Calu3 (cell line): ENCODE measurements at places on chromosomes 1 and 21. TPM values are rescaled to one million over a fixed set of nuclear protein-coding genes. Genes with fewer than 3 reads are reported as not detected.
A peak's percentile ranks its signal among the peaks of the same experiment; 100 is the strongest.

AVPR1B gene
- total RNA-seq: not detected in 2 replicates

- no peak for DNase-seq
These were observed 264 bp downstream of the FCRL3 start for GRCh38 chr1:157700305-157700704.

GRCh38 chr21:44612669-44613229, 870 bp downstream of the KRTAP10-8 start:
- DNase-seq: no peak

- DNase-seq: no peak
These were observed 59.7 kb downstream of the ATP1A1 start for GRCh38 chr1:116432655-116433265.

- no peak for DNase-seq
These were observed 569.0 kb downstream of the PTPRU start for GRCh38 chr1:29805122-29805895.

- no peak for DNase-seq
These were observed 5.4 kb upstream of the ZNF281 start for GRCh38 chr1:200415227-200415626.

- DNase-seq: no peak
These were observed 99.9 kb downstream of the XCL2 start for GRCh38 chr1:168443899-168444298.

GRCh38 chr1:52668711-52669110, 29.4 kb downstream of the COA7 start:
- DNase-seq: no peak

DNA sequence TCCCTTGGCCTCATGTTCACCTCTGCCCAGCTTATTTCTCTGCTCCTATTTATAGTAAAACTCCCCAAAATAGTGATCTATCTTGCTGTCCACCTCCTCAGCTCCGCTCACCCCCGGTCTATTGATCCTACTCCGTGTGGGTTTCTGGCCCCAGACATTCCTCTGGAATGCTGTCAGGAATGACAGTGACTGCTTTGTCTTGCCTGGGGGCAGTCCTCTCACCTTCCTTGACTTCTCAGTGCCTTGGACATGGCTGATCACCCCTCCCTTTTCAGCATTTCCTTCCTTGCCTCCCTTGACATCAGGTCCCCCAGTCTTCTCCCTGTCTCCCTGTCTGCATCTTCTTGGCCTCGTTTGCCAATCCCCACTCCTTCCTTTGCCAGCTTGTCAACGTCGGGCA, 108.1 kb upstream of the BACE2 start:
- DNase-seq: no peak

SLC6A9 gene
- 18.2 and 19.5 TPM in 2 replicates for total RNA-seq

DNA sequence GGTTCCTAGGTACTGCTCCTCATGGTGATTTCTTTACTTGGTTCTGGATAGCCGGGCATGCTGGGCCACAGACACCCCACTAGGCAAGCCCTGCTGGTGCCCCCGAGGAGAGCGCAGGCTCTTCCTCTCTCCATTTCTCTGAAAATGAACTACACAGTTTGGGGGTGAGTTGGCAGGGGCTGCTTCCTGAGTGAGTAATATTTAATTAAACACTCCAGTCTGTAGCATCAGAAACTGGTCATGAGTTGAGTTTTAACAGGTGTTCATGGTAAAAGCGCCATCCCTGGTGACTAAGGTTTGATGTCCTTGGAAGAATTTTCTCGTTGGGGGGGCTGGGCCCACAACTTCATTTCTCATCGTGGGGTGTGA, 1.7 kb downstream of the SPSB1 start:
- no peak for DNase-seq

DNA sequence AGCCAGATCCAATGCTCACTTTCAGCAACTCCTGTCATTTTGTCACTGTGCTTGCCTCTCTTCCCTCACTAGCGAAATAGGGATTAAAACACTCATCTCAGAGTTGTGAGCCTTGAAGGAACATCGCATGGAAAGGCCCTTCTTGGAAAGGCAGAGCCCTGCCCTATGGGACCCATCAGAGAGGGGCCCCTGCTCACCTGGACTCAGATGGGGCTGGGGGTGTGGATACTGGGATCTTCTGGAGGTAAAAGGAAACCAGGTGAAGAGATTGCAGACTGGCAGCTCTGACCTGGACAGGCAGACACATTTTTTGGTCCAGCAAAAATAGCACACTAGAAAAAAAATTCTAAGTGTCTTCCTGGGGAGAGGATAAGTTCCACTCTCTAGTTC, 54.2 kb upstream of the EPS8L3 start:
- no peak for DNase-seq

ZNF697 gene
- total RNA-seq: 3.9 and 4.8 TPM in 2 replicates

DNA sequence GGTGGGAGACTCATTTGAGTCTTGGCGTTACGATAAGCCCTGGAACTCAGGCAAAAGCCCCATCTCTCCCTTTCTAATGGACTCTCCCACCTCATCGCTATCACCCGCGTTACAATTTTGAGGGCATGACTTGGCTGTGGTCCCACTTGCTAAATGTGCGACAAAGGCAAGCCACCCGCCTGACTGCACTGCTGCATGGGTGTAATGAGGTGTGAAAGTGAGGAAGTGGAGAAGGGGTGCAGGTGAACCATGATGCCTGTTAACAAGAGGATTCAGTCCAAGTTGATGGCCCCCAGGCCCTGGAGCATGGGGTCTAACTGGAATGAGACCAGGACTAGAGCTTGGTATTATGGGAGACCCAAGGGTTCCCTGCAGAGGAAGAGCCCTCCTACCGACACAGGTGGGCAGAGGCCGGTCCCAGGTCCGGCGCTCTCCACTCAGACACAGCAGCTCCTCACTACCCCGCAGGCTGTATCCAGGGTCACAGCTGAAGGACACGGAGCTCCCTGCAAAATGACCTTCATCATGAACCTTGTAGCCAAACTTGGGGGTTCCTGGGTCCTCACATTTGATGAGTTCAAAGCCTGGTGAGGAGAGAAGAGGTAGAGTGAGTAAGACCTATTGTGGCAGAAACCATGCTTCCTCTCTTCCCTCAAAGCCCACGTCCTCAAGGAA, 165.4 kb upstream of the HMGB4 start:
- DNase-seq: no peak

GRCh38 chr1:166479052-166479631, 312.3 kb upstream of the FAM78B start:
- DNase-seq: peak; percentile 61

EVA1C gene
- total RNA-seq: 1.4 and 3.1 TPM in 2 replicates

ITGB2 gene
- total RNA-seq: 0.42 and 0.47 TPM in 2 replicates

IL23R gene
- 0.32 TPM in 1 of 2 replicates, not detected in the other for total RNA-seq

DNA sequence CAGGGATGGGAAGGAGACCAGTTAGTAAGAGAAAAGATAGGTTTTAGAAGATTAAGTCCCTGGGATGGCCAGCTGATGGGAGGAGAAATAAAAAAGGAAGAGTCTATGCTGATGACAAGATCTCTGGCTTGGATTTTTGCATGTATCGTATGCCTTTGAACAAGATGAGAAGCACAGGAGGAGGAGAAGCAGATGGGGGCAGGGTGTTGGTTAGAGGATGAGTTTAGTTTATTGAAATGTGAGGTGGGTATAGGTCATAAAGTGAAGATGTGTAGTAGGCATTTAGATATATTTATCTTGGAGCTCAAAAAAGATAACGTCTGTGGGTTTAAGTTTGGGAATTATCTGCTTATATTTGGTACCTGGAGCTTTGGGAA, 1.4 kb downstream of the TIPRL start:
- DNase-seq: no peak
